ENCODE measurements at places on chromosomes 12 and 14.

DNA sequence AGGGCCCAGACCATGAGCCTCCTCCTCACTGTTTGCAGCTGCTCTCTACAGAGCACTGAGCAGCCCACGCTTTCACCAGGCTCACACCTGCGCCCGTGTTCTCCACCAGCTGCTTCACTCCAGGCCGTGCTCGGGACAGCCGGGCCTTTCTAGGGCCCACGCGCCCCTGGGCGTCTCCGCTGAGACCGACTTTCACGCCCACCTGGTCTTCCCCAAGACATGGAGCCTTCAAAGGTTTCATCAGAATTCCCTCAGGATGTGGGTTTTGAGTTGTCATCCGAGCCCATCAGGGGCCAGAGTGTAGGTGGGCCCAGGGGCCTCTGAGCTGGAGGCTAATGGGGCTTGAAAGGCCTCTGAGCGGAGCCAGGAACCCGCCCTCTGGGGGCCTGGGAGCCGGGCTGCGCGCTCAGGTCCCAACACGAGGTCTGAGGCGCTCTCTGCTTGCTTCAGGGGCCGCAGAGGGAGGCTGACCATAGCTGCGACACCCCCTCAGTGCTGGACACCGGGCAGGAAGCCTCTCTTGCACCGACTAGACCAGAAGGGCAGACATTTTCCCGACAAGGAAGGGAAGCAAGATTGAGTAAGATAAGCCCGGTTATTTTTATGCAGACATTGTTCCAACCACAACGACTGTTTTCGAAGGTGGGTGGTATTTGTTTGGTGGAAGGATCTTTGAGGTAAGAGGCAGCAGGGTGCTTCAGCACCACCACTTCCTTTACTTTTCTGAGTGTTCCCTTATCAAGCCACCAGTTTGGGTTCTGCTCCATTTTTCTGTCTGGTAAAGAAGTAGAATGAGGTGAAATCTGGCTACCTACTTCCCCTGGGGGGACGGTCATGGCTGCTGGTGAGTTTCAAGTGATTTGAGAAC lies 125.0 kb upstream of the FUT8 start:
- no peak for DNase-seq

DNA sequence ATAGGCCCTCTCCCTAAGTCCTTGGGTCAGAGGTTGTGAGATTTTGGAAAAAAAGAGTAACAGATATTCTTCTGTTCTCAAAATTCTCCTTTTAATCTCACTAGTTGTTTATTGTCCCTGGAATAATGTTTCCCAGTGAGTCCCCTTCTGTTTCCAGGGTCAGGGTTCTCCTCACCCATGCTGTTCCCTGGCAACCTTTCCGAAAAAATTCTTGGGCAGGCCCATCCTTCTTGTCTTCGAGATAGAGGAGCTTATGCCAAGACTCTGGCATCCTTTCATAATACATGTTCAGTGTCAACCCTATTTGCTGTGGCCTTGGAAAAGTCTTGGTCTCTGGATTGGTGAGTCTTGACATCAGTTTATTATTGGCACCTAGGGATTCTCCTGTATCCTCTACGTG lies 212.4 kb upstream of the FAR2 start:
- no peak for DNase-seq

DNA sequence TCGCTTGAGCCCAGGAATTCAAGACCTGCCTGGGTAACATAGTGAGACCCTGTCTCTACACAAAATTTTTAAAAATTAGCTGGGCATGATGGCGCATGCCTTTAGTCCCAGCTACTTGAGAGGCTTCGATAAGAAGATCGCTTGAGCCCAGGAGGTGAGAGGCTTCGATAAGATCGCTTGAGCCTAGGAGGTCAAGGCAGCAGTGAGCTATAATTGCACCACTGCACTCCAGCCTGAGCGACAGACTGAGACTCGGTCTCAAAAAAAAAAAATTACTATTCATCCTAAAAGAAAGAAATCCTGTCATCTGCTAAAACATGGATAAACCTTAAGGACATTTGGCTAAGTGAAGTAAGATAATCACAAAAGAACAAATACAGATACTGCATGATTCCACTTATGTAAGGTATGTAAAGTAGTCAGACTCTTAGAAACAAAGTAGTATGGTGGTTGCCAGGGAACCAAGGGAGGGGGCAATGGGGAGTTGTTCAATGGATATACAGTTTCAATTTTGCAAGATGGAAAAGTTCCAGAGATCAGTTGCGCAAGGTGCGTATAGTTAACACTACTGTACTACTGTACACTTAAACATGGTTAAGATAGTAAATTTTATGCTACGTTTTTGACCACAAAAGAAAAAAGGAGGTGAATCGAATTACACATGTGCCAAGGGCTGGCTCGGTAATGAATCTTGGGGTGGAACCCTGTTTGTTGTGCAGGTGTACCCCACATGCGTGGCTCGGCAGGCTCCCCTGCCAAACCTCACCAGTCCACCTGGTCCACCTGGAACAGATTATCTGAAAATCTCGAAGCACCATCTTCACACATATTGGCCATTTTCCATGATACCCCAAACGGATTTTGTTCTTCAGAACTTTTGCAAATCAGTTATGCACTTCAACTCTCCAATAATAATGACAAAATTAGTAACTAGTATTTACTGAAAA lies 18.3 kb upstream of the ATP2A2 start:
- DNase-seq: no peak

GRCh38 chr14:38101679-38102078 lies 106.0 kb upstream of the SSTR1 start:
- no peak for DNase-seq

DNA sequence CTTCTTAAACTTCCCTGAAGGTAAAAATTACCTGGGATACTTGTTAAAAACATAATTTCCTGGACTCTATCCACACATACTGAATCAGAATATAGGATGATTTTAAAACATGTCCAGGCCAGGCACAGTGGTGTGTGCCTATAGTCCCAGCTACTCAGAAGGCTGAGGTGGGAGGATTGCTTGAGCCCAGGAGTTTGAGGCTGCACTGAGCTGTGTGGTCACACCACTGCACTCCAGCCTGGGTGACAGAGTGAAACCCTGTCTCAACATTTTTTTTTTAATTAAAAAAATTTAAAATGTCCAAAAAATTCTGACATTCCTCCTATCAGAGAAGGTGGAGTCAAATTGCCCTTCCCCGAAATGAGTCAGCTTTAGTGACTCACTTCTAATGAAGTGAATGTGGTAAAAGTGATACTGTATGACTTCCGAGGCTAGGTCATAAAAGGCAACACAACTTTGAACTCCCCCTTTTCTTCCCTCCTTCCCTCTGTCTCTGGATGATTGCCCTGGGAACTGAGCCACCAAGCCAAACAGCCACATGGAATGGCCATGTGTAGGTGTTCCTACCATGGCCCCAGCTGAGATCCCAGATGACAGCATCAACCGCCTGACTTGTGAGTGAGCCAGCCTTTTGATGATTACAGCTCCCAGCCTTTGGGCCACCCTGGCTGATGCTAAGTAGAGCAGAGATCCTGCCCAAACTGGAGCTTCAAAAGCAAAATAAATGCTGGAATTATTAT lies 36.3 kb downstream of the LIMA1 start:
- peak; percentile 98 for DNase-seq

GRCh38 chr12:37546206-37546605 lies 770.4 kb upstream of the ALG10B start:
- no peak for DNase-seq

DNA sequence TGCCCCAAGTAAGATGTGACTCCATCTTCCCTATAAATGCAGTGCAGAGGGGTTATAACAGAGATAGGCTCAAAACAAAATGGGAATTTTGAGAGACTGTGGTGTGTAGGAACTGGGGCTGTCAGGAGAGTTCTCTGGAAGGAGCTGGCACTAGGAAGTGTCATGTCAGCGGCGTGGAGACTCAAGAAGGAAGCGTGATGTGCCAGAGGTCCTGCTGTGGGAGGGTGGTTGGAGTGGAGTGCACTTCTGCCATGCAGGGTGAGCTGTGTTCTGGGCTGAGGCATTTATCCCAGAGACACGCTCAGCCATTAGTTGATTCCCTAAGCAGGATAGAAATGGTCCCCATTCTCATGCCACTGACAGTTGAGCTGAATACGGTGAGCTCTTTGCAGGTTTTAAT lies 19.0 kb downstream of the GLT1D1 start:
- DNase-seq: no peak

DNA sequence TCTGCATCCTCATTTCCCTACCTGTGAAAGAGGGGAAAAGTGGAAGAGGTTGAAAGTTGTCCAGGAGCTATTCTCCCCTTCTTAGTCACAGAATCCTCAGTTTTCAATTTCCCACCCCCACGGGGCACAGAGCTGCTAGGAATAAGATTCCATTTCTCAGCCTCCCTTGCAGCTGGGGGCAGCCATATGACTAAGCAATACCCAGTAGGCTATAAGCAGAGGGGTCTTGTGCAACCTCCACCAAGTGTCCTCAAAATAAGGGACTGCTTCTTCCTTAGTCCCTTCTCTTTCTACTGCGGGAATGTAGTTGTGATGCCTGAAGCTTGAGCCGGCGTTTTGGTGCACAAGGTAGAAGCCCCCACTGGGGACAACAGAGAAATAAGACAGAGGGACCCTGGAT lies 40.9 kb downstream of the VWF start:
- DNase-seq: no peak

DNA sequence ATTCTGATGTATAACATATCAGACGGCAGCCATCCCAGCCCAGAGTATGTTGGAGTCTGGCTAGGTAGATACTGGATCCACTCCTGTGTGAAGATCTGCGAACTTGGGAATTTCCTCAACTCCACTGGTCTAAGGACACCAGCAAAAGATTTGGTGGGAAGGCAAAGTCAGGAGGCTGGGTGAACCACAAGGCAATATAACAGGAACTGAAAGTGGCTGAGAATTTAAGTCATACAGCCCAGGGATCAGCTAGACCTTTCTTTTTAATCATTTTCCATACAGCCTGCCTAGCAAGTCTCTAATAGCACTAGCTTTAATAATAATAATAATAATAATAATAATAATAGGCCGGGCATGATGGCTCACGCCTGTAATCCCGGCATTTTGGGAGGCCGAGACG lies 34.8 kb downstream of the BRAP start:
- DNase-seq: no peak

DNA sequence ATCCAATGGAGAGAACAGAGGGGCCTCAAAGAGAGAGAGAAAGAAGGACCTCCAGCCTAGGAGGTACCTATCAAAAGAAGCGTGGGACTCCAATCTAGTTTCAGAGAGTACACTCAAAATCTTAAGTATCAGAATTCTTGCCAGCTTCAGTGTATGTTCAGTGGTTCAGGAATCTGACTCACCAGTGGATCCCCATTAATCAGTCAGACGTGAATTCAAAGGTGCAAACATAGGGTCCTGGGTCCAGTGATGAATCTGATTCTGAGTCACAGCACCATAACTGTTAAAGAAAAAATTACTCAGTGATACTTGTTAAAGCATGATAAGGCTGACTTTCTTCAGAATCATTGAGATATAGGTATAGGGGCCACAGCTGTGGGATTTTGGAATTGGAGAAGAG lies 33.2 kb downstream of the ETNK1 start:
- DNase-seq: peak; percentile 93

- peak; percentile 86 for DNase-seq
Observed at GRCh38 chr12:65306366-65307168, 28.1 kb downstream of the MSRB3 start.

DNA sequence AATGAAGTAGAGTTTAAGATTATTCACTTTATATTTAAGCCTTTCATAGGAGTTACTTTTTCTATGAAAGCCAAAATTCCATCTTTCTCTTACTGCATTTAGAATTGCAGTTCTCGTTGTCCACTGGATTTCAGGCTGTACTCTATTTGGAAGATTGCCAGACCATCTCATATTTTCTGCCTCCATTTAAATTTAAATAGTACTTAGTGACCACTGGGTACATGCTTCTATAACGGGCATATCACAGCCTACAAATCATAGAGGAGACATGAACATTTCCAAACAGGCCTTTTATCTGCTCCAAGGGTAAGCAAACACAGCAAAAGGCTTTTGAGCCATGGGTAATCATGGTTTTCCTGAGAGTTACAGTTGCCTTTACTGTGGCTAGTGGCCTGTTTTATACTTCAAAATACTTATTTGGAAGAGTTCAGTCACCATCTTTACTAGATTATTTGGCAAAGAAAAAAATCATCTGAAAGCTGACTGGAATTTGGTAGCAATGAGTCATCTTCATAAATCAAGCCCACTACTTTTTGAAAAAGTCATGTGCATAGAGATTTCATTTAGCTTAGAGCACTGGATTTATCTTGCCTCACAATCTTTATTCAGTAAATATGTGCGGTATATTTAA lies 15.7 kb downstream of the ANO6 start:
- peak; percentile 89 for DNase-seq

DNA sequence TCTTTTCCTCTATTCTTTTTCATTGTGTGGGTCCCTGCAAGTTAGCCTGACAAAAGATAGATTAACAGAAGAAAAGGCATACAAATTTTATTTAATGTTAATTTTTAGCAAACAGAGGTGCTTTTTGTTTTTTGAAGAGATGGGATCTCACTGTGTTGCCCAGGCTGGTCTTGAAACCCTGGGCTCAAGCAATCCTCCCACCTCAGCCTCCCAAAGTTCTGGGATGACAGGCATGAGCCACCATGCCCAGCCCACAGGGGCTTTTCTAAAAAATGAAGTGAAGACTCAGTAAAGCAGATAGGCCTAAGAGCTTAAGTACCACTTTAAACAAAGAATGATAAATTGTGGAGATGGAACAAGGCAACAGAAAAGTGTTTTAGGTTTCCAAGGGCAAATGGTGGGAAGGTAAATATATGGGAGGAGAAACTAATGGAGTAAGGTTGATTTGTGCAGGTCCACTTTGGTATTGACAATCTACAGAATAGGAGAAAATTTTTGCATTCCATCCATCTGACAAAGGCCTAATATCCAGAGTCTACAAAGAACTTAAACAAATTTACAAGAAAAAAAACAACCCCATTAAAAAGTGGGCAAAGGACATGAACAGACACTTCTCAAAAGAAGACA lies 18.6 kb upstream of the EEA1 start:
- no peak for DNase-seq

DNA sequence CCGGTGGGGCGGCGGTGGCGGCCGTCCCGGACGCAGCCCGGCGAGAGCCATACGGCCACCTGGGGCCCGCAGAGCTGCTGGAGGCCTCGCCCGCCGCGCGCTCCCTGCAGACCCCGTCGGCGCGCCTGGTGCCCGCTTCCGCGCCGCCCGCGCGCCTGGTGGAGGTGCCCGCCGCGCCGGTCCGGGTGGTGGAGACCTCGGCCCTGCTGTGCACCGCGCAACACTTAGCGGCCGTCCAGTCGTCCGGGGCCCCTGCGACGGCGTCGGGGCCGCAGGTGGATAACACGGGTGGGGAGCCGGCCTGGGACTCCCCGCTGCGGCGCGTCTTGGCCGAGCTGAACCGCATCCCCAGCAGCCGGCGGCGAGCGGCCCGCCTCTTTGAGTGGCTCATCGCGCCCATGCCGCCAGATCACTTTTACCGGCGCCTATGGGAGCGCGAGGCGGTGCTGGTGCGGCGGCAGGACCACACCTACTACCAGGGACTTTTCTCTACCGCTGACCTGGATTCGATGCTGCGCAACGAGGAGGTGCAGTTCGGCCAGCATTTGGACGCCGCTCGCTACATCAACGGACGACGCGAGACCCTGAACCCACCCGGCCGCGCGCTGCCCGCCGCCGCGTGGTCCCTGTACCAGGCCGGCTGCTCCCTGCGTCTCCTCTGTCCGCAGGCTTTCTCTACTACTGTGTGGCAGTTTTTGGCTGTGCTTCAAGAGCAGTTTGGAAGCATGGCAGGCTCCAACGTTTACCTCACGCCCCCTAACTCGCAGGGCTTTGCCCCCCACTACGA lies 716 bp downstream of the RIOX1 start:
- peak; percentile 75 for DNase-seq

- peak; percentile 75 for DNase-seq
Observed at GRCh38 chr14:89915114-89915878, 39.2 kb downstream of the EFCAB11 start.

- DNase-seq: no peak
Observed at GRCh38 chr12:80747800-80748199, 31.1 kb downstream of the MYF5 start.

Measured in ELR (cell line).